ENCODE measurements at places on chromosomes 1 and 21.
A peak's percentile ranks its signal among the peaks of the same experiment; 100 is the strongest.

- no peak for DNase-seq
Measured at GRCh38 chr1:61310057-61310456, 227.7 kb downstream of the NFIA start.

DNA sequence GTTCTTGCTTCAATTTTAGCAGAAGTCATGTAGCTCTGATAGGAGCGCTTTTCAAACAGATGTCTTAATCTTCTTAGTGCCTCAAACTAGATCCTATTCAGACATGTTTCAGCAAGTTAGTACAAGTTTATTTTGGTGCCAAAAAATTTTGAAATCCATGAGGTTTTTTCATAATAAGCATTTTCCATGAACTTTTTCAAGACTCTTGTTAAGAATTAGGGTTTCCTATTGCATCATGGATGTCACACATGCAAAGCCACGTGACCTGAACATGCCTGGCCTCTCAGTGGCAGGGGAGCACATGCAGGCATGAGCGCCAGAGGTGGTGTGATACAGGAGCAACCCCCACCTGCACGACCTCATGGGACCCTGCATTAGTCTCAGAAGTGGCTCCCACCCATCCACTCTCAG is 67.6 kb downstream of the POFUT2 start:
- DNase-seq = no peak

DNA sequence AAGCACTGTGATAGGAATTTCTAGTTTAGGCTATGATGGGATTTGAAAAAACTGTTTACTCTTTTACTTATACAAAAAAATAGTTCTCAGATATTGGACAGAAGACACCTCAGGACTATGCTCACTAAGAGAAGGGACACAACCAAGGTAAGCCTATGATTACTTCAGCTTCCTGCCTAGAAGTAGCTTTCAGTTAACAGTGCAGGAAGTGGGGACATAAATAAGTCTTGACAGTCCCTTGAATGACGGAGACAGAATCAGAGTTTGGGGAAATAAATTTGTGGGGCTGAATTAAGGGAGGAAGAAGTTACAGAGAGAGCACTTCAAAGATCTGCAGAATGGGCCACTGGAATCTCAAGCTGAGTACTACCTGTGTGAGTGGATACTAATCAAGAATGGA is 53.8 kb upstream of the OLFM3 start:
- DNase-seq = no peak

DNA sequence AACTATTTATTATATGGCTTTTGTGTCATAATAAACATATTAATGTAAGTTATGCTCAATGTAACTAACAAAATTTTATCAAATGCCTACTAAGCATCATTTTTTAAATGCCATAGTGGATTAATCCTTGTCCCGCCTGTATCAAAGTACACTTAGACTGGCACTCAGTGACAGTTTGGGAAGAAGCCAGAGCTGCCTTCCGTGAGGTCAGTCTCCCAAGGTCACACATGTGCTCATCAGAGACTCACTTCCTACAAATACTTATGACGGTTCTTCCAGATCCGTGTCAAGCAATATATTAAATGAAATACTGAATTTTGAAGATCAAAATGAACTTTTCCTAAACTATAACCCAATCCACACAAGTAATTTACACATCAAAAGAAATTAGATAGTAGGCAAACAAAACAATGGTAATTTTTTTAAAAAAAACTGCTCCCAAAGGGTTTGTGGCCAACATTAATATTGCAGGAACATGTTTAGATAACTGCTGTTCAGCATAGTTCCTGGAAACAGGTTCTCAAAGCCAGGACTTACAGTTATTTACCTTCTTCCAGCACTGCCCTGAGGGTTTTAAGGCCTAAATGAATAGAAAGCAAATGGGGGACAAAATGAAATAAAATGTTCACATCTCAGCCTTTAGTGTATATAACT is 27.2 kb downstream of the WLS start:
- no peak for DNase-seq

- DNase-seq = no peak
Measured at GRCh38 chr1:60864722-60865121, 217.6 kb upstream of the NFIA start.

DNA sequence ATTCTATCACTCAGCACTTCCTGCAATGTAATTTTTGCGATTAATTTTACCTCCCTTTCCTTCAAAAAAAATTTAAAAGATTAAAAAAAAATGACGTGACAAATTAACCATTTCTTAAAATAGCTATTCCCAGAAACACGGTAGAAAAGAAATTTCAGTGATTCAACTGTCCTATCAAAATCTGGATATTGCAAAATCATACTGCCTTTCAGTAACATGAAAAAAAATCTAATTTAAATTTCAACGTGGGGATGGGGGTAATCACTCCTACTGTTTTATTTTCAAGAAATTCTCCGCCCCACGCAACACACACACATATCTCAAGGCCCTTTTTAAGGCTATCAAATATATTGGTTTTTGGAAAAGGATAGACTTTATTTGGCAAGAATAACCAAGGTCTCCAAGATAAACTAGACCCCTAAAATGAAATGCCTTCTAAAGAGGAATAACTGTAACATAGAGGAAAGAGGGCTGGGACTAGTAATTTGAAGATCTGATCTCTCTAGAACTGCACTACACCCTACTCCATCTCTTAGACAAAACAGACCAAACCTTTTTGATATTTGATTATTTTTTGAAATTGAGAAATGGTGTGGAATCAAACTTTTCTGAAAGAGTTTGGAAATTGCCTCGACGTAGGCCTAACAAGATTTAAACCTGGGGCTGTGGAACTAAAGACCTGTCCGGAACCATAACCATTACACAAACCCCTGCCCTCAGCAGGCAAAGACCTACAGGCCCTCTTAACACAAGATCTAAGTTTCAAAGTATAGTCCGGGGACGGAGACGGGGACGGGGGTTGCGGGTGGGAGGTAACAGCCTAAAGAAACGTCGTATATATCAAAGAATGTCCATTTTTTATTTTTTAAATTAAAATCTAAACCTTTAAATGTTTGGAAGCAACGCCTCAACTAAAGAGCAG is 941 bp downstream of the ARNT start:
- no peak for DNase-seq

GRCh38 chr1:210330279-210330866 is 1.7 kb downstream of the HHAT start:
- no peak for DNase-seq

GRCh38 chr1:47104816-47105215 is 32.4 kb upstream of the CYP4A22 start:
- no peak for DNase-seq

DNA sequence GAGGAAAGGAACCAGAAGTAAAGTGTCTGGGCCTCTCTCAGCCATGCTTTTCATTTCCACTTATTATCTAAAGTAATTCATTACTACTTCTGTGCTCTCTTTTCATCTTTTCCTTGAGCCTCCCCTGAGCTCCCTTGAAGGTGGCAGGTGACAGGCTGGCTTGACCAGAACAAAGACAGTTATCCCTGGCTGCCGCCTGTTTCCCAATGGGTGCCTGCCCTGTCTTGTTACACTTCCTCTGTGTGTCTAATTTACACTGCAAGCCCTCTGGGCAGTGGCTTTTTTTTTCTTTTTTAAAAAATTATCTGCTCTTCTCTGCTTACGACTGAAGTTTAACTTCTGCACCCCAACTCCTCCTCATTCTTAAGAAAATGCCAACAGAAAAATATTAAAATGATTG is 113.4 kb downstream of the NGF start:
- DNase-seq = no peak

DNA sequence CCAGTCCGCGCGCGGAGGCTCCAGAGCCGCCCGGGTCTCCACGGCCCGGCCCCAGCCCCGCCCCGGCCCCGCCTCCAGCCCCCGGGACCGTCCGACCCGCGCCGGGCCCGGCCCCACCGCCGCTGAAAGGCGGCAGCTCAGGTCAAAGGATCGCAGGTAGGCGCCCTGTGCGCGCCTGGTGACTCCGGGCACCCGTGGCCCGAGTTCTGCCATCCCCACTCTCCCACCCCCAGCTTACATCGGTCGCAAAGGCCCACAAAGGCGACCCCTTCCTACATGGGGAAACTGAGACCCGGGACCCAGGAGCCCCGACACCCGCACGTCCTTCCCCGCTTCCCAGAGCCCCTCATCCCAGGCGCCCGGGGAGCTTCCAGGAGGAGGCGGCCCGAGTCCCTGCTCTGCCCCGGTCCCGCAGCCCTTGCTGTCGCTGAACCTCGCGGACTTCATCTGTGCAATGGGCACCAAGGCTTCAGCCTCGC is at the start of gene TMEM200B:
TSS of gene TMEM200B (minus strand) at position 17 of the 479 bp plus-strand sequence. CDS start 2,075 bp downstream, outside the sequence.
- no peak for DNase-seq

GRCh38 chr1:200282497-200283122 is 127.2 kb downstream of the ZNF281 start:
- no peak for DNase-seq

GRCh38 chr1:165052936-165053335 is 303.6 kb downstream of the LMX1A start:
- DNase-seq = no peak

DNA sequence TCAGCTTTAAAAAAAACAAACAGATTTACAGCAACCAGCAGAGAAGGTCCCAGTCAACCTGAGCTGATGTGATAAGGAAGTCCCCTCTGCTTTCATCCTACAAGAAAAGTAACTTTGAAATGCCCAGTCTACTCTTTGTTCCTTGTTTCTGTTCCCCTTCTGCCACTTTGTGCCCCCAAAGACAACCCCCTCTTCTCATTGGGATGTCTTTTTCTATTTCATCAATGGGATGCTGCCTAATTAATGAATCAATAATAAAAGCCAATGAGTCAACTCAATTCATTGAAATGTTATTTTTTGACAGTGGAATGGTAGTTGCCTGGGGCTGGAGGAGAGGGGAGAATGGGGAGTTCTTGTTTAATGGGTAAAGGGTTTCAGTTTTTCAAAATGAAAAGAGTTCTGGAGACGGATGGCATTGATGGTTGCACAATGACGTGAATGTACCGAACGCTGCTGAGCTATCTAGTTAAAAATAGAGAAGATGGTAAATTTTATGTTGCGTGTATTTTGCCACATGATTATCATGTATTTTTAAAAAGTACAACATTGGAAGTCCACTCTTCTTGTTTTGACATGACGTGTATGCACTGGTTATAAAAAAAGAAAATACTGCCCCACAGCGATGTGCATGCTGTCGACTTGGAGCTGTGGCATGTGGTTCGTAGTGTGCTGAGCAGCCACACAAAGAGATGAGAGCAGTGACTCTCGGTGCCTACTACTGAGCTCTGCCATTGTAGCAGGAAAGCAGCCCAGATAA is 22.4 kb upstream of the PADI2 start:
- no peak for DNase-seq

DNA sequence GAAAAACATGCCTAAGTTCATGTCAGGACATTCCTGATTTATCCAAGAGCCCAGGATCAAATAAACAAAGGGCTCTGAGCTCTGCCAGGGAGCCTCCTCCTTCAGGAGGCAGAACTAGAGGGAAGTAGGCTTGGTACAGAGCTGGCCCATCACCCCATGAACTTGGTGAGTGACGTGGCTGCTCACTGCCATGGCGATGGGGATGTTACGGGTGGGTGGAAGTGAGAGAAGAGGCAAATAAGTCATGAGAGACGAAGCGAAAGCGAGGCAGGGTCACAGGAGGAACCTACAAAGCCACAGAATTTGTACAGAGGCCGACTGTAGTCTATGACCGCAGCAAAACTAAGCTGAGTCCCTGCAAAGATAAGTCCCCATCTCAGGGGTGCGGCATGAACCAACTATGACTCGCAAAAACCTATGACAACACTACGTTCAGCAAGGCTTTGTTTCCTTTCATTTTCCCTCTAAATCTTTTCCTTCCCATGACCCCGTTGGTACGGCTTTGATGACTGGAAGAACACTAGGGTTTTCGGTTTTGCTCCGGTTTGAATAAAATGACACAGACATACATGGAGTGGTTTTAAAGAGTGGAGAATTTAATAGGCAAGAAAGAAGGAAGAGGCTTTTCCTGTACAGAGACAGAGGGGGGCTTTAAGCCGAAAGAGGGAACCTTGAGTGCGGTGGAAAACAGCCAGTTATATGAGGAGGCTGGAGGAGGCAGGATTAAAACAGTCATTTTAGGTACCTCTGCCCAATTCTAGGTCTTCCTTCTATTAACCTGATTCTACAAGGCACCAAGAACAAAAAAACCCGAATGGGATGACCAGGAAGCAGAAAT is 74.1 kb downstream of the CD46 start:
- peak; percentile 81 for DNase-seq

- no peak for DNase-seq
Measured at GRCh38 chr1:11422686-11423085, 56.3 kb upstream of the DISP3 start.

GRCh38 chr1:37123276-37124115 is 89.2 kb upstream of the GRIK3 start:
- no peak for DNase-seq

- no peak for DNase-seq
Measured at GRCh38 chr1:14658642-14659041, 60.2 kb downstream of the KAZN start.
